Right kidney (tissue), 9 donors: ENCODE measurements at places on chromosomes 11 and 22.

DNA sequence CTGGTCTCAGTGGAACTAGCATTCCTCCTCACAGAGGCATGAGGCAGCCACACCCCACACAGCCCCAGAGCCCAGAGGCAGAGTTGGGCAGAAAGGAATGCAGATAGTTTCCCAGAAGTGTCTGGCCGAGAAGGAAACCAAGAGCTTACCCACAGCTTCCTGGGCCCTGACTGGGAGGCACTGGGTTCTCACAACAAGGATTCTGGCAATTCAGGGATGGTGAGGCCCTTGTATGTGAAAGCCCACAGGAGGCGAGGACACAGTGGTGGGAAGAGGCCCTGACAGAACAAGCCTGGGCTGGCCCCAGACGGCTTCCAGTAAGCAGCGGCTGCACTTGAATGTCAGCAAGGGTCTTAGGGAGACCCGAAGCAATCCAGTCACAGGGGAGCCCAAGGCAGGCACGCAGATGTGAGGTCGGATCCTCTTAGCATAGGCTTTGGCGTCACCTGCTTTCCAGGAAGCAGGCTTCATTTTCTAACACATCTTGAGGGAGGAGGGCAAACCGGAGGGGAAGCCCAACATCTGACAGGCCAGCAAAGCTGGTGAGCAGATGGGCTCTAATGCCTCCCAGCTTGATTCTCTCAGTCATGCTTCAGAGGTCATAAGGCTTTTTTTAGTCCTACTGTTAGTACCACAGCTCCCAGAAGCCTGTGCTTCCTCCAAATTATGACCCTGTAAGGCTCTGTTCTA lies 78.3 kb upstream of the AKIP1 start:
- DNase-seq = no peak

DNA sequence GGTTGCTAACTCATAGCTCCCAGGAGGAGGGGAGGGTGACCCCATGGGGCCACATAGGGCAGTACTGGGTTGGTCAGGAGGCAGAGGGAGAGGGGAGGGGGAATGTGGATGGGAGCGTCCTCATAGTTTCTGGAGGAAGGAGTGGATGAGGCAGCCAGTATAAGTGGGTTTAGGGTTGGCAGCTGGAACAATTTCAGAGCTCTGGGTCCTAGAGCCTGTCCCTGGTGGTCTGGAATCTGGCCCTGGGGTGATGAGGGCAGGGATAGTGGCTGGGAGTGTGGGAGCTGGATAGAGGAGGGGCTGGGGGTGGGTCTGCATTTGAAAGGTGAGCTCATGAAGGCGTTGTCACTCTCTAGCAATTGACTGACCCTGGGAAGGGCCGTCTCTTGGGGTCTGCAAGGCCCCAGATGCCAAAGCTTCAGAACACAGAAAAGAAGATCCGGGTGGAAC lies 5.3 kb upstream of the MRGPRG start:
- no peak for DNase-seq

DNA sequence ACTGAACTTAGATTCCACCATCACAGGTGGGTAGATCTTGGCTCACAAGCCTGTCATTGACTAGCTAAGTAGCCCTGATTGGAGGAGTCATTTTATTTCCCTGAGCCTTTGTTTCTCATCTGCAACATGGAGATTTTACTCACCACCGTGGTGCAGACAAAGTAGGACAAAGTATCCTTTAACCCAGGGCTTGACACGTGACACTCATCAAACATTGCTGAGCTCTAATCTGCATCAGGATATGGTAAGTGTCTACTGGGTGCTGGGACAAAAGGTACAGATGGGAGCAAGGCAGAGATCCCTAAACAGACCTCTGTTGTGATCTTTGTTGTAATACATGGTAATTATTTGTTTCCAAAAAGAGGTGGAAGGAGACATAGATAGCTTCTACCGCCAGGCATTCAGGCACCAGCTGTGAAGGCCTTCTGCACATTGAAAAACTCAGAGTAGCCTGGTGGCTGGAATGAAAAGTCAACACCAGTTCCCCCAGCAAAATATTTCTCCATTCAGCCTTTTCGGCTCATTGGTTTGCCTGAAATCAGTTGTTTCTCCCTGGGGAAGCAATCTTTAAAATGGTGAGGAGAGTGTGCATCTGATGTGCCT lies 18.3 kb upstream of the MICAL2 start:
- DNase-seq = no peak

DNA sequence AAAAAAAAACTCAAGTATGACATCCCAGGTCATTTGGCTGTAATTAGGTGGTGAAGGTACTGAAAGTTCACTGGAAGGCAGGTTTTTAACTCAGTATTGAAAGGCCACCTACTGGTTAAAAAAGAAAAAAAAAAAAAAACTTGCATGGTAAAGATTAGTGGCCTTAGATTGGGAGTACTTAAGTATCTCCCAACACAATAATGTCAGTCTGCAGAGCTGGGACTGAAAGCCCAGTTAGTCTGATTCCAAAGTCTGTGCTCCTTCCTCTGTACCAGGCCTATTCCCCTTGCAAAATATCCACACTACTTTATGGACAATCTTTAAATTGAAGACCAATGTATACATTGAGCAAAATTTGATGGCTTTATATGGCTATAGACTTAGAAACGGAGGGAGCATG lies 85.5 kb downstream of the NOX4 start:
- DNase-seq = no peak

DNA sequence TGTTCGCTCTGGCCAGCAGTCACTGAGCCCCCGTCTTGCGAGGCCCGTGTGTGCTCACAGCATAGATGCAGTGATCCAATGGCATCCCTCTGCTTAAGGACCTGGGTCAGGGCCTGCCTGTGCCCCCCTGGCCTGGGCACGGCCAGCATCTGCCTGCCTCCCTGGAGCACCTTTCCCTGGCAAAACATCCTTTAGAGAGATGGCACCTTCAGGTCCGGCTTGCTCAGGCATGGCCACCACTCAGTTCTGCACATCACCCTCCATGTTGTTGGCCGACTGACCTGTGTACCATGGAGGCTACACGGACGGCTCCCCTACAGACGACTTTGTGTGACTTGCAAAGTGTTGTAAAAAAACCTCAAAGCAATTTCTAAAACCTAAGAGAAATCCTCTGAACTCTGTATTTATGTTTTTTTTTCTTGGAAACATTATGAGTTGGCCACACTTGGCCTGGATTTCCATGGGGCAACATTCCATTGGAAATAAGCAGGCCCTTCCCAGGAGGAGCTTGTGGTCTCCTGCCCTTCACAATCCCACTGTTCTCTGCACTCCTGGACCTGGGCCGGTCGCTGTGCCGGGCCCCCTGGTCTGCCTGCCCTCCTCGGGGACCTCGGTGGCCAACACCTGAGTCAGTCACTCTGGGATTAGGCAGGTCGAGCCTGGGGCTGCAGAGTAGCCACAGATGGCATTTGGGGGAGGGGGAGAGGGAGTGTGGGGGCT lies 592.4 kb downstream of the TBC1D22A start:
- no peak for DNase-seq

GRCh38 chr11:122375687-122376399 lies 259.8 kb upstream of the BLID start:
- DNase-seq = no peak

DNA sequence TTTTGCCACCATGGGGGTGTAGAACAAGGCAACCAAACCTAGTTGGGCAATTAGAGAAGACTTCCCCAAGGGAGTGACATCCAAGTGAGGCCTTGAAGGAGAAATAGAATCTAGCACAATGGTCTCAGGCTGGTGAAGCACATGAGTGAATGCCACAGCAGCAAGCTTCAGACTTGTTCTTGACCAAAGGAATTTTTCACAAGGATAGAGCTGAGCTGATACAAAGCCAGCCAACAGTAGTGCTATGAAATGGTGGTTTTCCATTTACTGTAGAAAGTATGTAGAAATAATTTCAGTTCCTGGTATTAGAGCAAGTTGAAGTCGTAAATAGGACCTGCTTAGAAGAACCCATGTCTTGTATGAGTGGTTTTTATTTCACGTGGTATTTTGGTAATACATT lies 148.3 kb upstream of the RASSF10 start:
- no peak for DNase-seq

DNA sequence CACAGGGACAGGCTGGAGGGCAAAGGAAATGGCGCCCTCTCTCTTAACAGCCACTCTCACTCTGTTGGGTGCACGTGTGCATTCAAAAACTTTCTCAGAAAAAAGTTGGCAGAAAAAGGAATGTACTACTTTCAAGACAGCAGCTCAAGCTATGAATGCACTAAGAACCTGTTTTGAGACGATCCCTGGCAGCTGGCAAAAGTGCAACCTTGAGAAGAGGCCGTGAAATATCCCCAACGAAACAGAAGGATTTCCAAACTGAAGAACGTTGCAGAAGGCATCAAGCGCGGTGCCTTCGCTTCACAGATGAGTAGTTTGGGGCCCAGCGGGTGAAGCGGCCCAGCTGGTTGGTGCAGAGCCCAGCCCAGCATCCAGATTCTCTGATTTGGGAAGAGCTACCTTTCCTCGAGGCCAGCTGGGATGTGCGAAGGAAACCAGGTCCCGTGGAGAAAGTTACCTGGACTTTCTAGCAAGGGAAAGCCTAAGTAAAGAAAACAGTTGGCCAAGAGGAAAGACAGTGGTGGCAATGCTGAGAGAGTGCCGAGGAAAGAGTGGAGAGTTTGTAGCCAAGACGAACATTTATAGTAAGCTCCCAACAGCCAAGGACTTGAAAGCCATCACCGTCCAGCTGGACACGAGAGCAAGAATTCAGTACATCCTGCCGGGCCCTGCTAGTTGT lies 16.3 kb downstream of the IFT27 start:
- no peak for DNase-seq

DNA sequence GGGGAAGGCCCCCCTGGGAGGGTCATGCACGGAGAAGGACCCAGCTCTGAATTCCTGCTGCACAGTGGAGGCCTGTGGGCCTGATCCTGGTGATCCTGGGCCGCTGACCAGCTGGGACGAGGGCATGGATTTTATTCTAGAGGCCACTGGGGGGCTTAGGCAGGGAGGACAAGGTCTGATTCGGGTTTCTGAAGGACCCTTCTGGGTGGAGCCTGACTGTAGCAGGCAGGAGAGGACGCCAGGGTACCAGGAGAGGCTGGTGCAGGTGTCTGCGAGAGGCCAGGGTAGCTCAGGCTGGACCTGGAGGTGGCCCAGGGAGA lies 31.3 kb downstream of the MPPED1 start:
- no peak for DNase-seq

GRCh38 chr22:45208993-45209838 lies 31.5 kb downstream of the KIAA0930 start:
- no peak for DNase-seq

GRCh38 chr11:26350002-26350401 lies 18.1 kb downstream of the ANO3 start:
- DNase-seq = no peak

- no peak for DNase-seq
These were observed 8.4 kb upstream of the PATZ1 start for GRCh38 chr22:31354515-31354914.

GRCh38 chr11:92642177-92642931 lies 327.1 kb upstream of the MTNR1B start:
- no peak for DNase-seq

DNA sequence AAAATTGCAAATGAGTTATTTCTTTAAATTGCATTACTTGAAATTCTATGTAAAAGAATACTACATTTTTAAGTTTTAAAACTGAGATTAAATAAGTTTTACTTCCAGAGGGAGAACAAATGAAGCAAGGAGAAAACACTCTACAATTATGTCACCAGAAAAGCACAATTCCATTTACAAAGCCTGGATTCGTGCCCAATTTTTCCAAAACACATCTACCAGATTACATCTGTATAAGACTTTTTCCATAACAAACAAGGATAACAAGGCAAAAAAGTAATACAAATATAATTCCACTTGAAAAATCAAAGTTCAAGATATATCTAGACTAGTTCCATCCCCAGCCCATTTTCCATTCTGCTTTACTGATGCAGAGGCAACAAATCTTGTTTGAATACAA lies 40.5 kb downstream of the MTMR2 start:
- no peak for DNase-seq
